Immature natural killer cell (primary cell): ENCODE measurements at places on chromosomes 16 and 17. TPM values are rescaled to one million over a fixed set of nuclear protein-coding genes. Genes with fewer than 3 reads are reported as not detected.

DNA sequence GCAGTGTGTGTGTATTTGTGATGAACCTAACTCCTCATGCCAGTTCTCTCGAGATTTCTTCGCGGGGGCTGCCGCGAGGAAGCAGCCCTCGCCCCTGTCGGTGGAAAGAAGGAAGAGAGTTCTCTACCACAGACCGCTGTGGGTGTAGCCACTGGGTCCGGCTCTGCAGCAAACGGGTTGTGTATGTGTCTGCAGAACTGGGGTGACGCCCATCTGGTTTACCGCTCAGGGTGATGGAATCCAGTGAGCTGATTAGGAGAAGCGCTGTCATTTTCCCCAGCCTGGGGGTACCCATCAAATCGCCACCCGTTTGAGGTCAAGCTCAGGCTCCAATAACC, 7.7 kb downstream of the CORO6 start:
- peak overlapping the region; percentile 93 for H3K4me3 ChIP-seq
- H3K4me1 ChIP-seq = peaks cover 41% of the 10 kb centered on the region
- H3K27ac ChIP-seq = peak overlapping the region; percentile 95
- peaks cover 3% of the 10 kb centered on the region for H3K27me3 ChIP-seq

DNA sequence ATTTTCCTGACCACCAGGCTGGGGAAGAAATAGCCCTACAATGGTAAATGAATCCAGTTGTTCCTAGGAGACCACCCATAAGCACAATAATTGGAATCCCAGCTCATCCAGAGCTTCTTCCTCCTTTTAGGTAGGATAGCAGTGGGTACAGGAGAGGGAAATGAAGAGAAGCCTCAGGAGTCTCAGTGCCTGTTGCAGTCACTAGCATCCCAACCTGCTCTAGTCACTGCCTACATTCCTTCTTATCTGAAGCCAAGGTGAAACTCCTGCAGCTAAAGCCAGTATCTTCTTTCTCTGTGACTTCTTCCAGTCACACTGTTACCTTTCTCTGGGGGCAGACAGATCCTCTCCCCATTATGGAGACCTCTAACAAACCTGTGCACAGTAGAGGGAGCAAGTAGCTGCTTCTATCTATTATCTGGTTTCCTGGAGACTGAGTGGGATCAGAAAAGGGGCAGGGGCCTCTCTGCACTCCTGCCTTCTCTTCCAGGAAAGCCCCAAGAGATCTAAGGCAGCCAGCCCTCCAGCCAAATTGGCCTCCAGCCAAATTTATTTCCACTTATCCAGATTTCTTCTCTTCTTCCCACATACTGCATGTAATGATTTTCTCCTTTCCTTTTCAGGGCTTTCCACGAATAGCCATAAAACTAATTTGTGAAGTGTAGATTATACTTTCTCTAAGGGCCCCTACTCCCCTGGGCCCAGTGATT, 85.5 kb downstream of the SSH2 start:
- H3K4me1 ChIP-seq = no peaks in the 10 kb centered on the region
- H3K27ac ChIP-seq = no peak overlapping the region
- peaks cover 2% of the 10 kb centered on the region for H3K27me3 ChIP-seq
- H3K36me3 ChIP-seq = peaks cover 7% of the 10 kb centered on the region

GRCh38 chr16:65249768-65250167, 127.9 kb upstream of the CDH11 start:
- H3K4me1 ChIP-seq = no peaks in the 10 kb centered on the region
- no peaks in the 10 kb centered on the region for H3K36me3 ChIP-seq
- H3K27ac ChIP-seq = no peak overlapping the region
- H3K27me3 ChIP-seq = no peaks in the 10 kb centered on the region
- no peak overlapping the region for H3K4me3 ChIP-seq

DNA sequence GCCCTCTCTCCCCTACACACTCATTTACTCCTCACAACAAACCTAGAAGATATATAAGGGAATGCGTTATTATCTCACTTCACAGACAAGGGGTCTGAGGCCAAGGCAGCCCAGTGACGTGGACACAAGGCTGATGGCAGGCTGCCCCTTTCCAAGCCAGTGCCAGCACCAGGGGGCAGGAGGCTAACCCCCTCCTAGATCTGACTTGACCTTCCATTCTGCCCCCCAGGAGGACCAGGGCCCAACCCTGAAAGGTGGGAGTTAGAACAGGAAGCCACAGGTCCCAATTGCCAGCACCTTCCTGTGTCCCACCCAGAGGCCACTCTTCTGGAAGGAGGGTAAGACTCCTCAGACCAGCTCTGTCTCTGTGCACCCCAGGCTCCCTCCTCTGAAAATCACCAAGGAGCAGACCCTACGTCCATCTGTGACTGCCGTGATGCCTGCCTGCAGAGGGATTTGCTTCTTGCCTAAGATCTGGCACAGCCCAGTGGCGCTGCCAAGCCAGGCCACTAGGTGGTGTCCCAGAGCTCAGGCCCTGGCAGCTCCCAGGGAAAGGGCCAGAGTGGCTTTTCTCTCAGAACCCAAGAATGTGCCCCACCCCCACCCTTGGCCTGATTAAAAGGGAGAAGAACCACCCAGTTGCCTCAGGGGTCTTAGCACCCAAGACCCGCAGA, 42.4 kb upstream of the MRPS23 start:
- peak overlapping the region; percentile 16 for H3K4me3 ChIP-seq
- peaks cover 13% of the 10 kb centered on the region for H3K4me1 ChIP-seq
- H3K27ac ChIP-seq = no peak overlapping the region
- H3K27me3 ChIP-seq = no peaks in the 10 kb centered on the region

DNA sequence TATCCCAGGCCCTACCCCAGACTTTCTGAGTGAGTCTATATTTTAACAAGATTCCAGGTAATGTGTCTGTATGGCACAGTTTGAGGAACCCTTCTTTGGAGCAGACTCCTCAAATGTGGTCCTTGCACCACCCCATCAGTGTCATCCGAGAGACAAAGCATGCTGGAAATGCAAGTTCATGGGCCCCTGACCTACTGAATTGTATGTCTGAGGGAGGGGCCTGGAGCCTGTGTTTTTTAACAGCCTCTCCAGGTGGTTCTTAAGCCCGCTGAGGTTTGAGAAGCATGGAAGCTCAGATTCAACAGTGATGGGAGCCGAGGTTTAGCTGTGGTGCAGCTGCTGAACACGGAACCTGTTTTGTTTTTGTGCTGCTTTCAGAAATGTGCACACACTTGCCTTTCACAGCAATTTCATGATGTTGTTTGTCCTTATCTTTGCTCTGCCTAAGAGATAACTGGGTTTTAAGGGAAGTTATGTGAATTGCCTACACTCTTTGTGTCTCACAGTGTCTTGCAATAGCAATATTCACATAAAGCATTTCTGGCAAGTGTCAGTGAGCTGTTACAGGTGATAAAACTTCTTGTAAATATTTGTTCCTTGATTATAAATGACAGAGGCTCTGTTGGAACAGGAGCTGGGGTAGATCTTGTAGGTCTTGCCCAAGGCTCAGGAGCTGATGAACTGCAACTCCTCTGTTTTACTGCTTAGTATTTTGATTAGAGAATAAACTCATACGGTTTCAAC, 32.0 kb upstream of the IL34 start:
- H3K27ac ChIP-seq = no peak overlapping the region
- H3K4me3 ChIP-seq = no peak overlapping the region

DNA sequence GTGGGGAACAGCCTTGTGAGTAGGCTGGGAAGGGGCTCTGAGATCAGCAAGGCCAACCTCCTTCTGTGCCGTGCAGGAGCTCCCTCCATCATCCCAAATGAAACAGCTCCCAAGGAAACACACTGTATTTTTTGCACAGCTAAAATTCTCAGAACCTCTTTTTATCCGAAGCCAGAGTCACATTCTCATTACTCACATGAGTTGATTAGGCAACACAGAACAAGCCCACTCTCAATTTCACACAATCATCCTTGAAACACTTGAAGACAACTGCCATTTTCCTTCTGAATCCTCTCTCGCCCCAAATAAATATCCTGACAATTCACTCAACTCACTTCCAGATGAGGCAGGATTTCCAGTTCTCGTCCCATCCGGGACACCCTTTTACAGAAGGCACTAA, 66.1 kb downstream of the MYO18A start:
- H3K27me3 ChIP-seq = no peaks in the 10 kb centered on the region
- H3K36me3 ChIP-seq = peaks cover 9% of the 10 kb centered on the region
- no peak overlapping the region for H3K27ac ChIP-seq
- H3K4me3 ChIP-seq = no peak overlapping the region
- peaks cover 8% of the 10 kb centered on the region for H3K4me1 ChIP-seq

DNA sequence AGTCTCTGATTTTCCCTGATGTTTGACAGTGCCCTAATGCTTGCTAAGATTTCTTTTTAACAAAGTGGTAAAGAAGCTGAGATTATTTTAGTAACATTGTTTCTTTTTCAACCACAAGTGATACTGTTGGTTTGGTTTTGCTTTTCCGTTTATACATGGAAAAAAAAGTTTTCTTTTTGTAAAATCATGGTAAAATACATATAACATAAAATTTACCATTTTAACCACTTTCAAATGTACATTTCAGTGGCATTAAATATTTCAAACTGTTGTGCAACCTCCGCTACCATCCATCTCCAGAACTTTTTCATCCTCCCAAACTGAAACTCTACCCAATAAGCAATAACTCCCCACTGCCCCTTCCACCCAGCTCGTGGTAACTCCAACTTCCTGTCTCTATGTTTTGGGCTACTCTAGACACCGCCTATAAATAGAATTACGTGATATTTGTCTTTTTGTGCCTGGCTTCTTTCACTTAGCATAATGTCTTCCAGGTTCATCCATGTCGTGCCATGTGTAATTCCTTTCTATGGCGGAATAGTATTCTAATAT, 4.6 kb downstream of the CIITA start:
- DNase-seq = no peak
- H3K4me3 ChIP-seq = peak overlapping the region; percentile 21
- no peaks in the 10 kb centered on the region for H3K36me3 ChIP-seq
- H3K27me3 ChIP-seq = no peaks in the 10 kb centered on the region

DNA sequence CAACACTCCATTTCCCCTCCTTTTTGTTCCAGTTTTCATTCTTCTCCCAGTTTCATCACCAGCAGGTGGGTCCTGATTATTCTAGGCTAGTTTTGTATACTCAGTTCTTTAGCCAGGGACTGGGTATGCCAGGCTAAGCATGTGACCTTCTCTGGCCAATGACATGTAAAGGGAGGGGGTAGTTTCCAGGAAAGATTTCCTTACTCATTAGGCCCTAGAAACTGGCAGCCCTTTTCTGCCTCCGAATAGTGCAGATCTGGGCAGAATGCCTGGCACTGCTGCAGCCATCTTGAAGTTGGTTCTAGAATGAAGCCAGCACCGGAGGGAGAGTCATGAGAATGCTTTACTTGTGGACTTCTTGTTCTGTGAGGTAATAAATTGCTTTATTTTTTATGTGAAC, 126.9 kb upstream of the AXIN2 start:
- DNase-seq = no peak
- H3K27me3 ChIP-seq = peaks cover 11% of the 10 kb centered on the region
- no peak overlapping the region for H3K4me3 ChIP-seq

GRCh38 chr16:31064882-31065461, 9.1 kb downstream of the ZNF668 start:
- DNase-seq = no peak
- H3K4me3 ChIP-seq = peak overlapping the region; percentile 83
- H3K27me3 ChIP-seq = peaks cover 6% of the 10 kb centered on the region
- peaks cover 3% of the 10 kb centered on the region for H3K36me3 ChIP-seq
- peaks cover 69% of the 10 kb centered on the region for H3K4me1 ChIP-seq
- H3K27ac ChIP-seq = peak overlapping the region; percentile 96

DNA sequence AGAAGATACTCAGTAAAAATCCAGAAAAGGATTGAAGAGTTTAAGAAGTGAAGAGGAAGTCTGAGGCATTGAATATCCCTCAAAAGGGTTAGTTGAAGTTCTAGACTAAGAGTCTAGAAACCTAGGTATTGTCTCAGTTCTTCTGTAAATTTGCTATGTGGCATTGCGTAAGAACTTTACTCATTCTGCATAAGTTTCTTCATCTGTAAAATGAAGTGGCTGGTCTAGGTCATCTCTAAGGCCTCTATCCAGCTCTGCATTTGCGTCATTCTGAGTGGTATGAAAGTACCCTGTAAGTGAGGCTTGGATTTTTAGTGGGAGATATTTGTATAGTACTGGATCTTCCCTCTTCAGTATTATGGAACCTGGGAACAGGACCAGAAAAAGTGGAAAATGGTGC, 130.2 kb downstream of the MYO1D start:
- H3K27me3 ChIP-seq = peaks cover 2% of the 10 kb centered on the region
- H3K4me3 ChIP-seq = no peak overlapping the region
- no peaks in the 10 kb centered on the region for H3K4me1 ChIP-seq
- H3K27ac ChIP-seq = no peak overlapping the region
- DNase-seq = no peak

GLIS2 gene
- polyA plus RNA-seq = not detected

CDR2L gene
- polyA plus RNA-seq = not detected

HOXB13 gene
- not detected for polyA plus RNA-seq

GP2 gene
- not detected for polyA plus RNA-seq

DNAAF8 gene
- polyA plus RNA-seq = not detected

CCDC200 gene
- not detected for polyA plus RNA-seq
